D341Med (cell line): ENCODE measurements at places on chromosomes 1 and 21.

DNA sequence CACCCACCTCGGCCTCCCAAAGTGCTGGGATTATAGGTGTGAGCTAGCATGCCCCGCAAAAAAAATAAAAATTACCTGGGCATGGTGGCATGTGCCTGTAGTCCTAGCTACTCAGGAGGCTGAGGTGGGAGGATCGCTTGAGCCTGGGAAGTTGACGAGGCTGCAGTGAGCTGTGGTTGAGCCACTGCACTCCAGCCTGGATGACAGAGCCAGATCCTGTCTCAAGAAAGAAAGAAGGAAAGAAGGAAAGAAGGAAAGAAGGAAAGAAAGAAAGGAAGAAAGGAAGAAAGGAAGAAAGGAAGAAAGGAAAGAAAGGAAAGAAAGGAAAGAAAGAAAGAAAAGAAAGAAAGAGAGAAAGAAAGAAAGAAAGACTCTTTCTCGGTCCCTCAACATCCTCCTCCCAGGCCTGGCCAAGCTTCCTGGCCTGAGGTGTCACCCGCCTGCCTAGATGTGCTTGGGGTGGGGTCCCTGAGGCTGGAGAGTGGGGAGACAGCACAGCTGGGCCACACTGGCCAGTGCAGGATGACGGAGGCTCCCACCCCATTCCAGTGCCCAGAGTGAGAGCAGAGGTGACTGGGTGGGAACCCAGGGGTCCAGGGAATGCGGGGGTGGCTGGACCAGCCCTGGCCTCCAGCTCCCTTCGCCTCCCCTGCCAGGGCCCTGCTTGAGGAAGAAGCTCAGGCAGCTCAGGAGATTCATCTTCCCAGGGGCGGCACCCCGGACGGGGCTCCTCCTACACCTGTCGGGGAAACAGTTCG, 10.2 kb upstream of the GNB1 start:
- DNase-seq: no peak

DNA sequence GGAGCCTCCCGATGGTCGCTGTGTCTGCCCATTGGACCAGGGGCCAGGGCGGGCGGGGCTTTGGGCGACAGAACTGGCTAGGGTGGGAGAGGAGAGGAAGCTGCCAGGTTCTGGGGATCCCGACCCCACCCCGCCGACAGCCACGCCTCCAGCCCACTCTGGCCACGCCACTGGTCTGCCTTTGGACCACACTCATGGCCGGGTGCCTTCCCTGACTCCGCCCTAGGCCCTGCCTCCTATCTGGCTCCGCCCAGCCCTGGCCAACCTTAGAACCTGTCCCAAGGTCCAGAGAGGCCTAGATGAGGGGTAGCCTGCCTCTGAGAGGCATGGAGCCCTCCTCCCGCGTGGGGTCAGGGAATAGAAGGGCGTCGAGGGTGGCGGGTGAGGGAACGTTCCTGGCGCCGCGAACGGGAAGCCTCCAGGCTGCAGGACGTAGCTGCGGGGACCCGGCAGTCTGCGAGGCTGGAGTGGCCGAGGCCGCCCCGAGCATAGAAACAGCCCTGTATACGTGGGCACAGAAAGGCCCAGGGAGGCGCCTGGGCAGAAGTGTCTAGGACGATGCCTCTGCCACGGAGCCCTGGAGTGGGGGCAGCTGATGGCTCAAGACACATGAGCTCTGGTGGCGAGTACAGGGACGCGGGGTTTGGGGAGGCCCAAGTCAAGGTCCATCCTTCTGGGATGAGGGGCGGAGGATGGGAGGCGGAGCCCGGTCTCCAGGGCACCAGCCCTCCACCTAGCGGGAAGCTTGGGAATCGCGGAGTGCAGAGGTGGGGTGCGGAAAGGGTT, 11.5 kb upstream of the COL16A1 start:
- DNase-seq: peak; percentile 75

- no peak for DNase-seq
These were observed 593 bp upstream of the DNAJC16 start for GRCh38 chr1:15526021-15526489.

- DNase-seq: no peak
These were observed 22.3 kb downstream of the MYBPH start for GRCh38 chr1:203153051-203153988.

DNA sequence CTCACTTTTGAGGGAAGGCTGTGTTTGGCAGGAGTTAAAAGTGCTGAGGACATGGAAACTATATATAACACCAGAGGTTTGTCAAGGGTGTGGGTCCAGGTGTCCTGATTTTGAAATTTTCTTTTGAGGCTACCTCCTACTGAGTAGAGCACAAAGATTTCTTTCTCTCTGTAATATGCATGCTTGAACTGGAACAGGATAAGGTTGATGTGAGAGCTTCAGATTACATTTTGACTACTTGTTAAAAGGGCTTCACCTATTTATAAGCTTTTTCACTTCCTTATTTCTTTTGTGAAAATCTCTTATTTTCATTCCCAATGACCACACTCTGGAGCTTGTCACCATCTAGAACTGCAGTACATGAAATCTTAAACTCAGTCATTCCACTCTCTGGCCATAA, 59.8 kb upstream of the PLA2G4A start:
- DNase-seq: no peak

DNA sequence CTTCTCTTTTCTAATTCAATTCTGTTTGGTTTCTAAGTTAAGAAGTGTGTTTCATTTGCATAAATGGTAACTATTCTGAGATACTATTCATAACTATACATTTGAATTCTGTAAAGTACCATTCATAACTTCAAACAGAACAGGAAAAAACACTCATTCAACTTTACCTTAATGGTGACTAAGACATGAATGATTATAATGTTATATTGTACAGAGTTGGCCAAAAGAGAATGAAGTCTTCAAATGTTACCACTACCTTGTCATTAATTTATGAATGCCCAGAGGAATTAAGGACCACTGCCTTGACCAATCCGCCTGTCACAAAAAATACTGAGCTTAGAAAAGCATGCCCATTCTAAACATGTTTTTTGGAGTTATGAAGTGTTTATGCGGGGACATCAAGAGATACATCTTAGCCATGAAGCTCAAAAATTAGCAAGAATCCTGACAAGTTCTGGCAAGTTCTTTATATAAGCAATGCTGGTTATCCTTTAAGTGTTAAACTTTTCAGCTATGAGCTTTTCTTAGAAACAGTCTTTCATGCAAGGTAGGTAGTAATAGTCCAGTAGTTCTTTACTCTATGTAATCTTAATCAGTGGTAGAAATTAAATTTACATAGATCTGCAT, 7.9 kb downstream of the WASF2 start:
- DNase-seq: no peak

GRCh38 chr21:32956061-32956656, 69.6 kb upstream of the OLIG2 start:
- no peak for DNase-seq

DNA sequence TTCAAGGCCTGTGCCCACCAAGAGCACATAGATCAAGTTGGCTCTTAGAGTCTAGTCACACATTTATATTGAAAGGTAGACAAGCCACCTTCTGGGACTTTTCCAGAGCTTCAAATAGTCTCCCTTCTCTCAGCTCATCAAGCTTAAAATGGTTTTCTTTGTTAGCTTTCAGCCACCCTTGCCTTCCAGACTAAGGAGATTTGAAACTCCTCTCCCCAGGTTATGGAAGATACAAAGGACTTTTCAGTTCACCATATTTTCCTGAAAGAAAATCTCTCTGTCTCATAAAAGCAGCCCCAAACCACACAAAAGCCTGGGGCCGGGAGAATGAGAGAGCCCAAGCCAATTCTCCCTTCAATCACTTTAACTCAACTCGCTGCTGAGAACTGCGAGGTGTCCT, 134.1 kb downstream of the ZC3H11B start:
- DNase-seq: no peak

- no peak for DNase-seq
These were observed 37.5 kb downstream of the S100B start for GRCh38 chr21:46567348-46567747.

DNA sequence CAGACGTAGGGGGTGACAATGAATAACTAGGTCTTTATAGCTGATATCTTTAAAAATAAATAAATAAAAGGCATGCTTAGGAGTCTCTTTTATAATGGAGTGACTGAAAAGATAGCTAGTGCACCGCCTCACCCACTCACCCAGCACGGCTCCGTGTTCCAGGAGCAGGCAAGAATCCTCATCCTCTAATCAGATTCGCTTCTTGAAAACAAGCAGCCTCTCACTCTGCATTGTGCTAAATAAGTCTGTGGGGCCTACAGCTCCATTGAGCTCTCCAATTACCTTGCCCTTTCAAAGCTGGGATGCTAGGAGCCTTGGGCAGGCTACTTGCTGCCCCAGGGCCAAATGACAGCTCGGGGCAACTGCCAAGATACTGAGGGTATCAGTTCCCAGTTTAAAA, 91.5 kb downstream of the TIAM1 start:
- no peak for DNase-seq

DNA sequence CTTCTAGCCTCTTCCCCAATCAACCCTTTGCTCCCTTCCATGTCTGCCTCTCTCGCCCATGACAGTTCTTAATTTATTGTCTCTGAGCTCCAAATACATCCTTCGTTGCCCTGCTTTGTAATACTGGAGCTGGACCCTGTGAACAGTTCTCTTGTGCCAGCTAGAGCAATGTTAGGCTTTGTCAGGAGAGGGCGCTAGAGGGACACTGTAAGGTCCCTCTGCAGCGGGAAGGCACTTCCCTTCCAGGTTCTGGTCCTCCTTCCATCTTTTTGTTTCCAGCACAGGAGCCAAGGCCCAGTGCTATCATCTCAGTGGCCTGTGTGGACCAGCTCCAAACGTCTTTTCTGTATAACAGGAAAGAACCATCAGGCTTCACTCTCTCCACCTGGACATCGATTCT, 95.9 kb downstream of the PTPRU start:
- peak; percentile 50 for DNase-seq

GRCh38 chr1:78096017-78096416, 50.3 kb downstream of the GIPC2 start:
- DNase-seq: no peak
